CD4-positive, alpha-beta T cell treated with Interleukin-15 for 4 hours (primary cell): ENCODE measurements at places on chromosomes 5 and 9.
A peak's percentile ranks its signal among the peaks of the same experiment; 100 is the strongest.

- no peak for DNase-seq
Measured at GRCh38 chr9:115369322-115369957, 251.5 kb upstream of the TNC start.

- DNase-seq: no peak
Measured at GRCh38 chr9:106479679-106480078, 383.3 kb upstream of the ZNF462 start.

- peak; percentile 52 for DNase-seq
Measured at GRCh38 chr5:1312993-1313833, 18.3 kb upstream of the TERT start.

GRCh38 chr5:148623741-148624140 lies 30.6 kb downstream of the HTR4 start:
- no peak for DNase-seq

GRCh38 chr5:54835647-54836046 lies 149.7 kb downstream of the ESM1 start:
- no peak for DNase-seq

DNA sequence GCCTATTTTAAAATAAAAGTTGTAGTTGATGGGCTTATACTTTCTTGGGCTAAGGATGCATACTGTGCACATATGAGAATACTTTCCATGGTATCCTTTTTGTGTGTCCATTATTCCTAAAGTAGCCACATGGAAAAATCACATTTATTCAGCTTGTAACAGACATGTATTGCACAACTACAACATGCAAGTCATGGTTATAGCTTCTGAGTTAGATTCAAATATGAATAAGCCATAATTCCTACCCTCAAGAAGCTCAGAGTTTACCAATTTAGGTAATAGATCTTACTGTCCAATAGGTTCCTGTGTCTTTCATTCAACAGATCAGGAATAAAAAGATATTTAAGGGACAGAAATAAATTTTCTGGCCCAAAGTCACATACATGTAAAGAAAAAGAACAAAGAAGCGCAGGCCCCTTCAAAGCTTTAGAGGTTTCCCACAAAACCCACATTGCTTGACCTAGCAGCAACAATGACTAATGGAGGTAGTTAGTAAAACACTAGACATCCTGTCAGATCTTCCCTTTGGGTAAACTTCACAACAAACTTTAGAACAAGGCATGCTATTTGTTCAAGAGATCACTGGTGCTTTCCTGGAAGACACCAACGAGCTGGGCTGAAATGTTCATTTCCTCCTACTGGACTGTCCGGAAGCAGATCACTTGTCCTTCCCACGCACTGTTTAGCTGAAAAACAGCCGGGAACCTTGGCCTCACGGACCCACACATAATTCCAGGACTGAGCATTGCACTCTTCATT lies 78.4 kb upstream of the ITGA1 start:
- DNase-seq: peak; percentile 50

DNA sequence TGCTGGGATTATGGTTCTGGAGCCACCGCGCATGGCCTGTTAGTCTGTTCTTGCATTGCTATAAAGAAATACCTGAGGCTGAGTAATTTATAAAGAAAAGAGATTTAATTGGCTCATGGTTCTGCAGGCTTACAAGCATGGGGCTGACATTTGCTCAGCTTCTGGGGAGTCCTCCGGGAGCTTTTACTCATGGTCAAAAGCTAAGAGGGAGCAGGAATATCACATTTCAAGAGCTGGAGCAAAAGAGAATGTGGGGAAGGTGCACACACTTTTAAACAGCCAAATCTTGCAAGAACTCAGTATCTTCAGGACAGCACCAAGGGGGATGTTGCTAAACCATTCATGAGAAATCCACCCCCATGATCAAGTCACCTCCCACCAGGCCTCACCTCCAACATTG lies 12.1 kb downstream of the JAK2 start:
- DNase-seq: no peak

DNA sequence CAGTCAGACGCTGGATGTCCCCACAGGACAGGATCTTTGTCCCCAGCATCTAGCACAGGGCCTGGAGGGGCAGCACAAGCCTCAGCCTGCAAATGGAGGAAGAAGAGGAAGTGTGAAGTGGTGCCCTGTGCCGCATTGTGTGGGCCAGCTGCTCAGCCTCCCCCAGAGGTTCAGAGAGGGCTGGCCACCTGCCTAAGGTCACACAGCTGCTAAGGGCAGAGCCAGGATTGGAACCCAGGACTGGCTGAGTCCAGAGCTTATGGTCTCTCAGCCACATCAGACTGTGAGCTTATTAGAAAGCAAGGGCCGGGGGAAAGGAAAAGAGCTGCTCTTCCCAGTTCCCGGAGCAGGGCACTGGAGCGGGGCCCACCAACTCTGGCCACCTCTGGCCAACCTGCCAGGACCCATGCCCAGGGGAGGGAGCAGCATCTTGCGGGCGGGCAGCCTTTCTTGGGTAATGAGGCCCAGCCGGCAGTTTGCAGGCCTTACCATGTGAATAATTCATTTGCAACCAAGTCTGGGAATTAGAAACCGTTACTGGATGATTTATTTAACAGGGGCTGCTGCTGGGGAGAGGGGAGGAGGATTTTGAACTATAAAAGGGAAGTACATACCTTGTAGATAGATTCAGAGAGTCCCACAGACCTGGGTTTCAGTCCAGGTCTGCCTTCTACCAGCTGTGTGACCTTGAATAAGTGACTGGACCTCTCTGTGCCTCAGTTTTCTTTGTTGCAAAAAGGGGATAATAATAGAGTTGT lies 11.6 kb upstream of the CRB2 start:
- DNase-seq: no peak

DNA sequence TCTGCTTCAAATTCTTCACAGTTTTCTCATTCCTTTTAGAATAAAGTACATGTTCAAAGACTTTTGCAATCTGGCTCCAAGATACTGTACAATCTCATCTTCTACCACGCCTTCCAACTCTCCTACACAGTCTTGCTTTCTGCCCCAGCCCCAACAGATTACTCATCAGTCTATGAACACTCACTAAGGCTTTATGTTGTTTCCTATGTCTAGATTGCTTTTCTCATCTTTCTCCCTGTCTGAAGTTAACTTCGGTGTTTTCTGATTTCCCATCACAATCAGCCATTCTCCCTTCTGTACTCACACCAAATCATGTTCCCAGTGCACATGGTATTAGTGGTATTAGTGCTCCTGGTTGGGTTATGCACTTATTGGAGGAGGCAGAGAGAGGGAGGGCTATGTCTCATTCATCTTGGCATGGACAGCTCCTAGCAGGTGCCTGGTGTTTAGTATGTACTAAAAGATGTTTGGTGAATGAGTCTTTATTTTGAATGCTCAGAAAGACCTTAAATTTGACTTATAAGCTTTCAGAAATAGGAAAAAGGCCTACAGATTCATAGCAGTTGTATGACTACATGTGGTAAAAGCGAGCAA lies 44.0 kb upstream of the ZNF608 start:
- DNase-seq: no peak

DNA sequence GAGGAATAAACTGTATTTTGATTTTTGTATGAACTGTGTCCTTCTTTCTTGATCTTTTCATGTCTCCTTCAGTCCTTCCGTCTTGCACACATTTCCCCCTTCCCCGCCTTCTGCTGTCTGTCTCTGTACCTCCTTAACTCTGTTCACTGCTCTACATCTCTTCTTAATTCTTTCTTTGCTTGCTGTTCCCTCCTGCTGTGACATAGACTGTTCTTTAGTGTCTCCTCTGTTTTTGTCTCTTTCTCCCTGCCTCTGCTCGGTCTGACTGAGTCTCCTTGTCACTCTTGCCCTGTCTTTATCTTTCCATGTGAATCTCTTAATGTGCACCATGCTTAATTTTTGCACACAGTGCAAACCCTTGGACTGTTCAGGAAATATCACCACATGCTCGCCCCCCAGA lies 113.0 kb downstream of the TRIM32 start:
- no peak for DNase-seq

DNA sequence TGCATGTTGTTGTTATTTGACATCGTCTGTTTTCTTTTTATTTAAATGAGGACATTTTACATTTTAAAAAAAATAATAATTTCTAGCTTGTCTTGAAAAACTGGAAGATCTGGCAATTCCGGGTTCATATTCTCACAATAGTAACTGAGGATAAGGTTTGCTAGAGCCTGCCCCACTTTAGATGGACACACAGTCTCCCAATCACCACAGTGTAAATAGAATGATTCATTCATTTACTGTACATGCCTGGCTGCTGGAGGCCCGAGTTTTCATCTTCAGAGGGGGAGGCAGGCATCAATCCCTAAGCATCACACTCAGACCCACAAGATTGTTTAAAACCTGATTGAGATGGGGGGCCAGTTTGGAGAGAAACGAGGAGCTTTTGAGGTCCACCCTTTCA lies 2039.7 kb upstream of the WWC1 start:
- DNase-seq: no peak

DNA sequence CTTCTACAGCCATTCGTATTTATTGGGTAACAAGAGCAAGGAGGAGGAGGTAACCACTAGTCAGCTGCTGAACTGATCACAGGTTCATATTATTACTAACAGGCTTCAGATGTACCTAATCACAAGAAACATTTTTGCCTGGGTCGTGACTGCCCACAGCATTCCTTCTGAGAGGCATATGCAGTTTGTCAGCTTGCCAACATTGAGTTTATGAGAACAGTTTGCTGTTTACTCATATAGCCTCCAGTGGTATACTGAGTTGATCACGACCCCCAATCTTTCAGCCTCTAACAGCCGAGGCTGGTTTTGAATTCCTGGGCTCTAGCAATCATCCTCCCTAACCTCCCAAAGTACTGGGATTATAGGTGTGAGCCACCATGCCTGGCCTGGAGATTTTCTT lies 693.6 kb downstream of the TLE1 start:
- DNase-seq: no peak

DNA sequence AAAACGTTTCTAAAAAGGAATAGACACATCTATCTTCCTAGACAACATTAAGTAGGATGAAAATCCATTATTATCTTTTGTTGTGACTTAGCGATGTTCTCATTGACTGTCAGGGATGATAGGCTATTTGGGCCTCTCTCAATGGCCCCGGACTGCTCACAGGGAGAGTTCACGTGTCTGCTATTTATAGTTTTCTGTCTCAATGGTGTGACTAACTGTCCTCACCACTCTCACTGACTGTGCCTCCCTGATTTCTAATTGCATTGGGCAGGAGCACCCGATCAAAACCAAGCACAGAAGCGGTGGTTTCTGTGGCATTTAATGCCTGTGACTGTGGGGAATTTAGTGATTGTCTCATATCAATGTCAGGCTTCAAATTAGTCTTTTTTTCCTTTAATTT lies 286.7 kb upstream of the KLF9 start:
- no peak for DNase-seq

DNA sequence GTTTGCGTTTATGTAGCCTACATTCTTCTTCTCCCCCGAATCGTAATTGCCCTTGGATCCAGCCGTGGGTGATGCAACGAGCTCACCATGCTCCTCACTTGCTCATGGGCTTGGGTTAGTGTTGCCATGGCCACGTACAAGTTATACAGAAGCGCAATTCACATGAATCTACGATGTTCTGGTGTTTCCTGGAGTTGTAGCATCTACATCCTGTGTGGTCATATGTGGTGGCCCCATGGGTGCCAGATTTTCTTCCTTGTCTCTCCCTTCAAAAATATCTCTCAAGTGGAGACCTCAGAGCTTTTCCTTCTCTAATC lies 115.3 kb downstream of the TLE4 start:
- DNase-seq: peak; percentile 46

GRCh38 chr9:72635197-72635596 lies 113.8 kb downstream of the TMC1 start:
- DNase-seq: peak; percentile 10

- DNase-seq: no peak
Measured at GRCh38 chr5:12985142-12985541, 959.3 kb downstream of the DNAH5 start.

- peak; percentile 4 for DNase-seq
Measured at GRCh38 chr9:6955251-6955921, 197.6 kb downstream of the KDM4C start.

DNA sequence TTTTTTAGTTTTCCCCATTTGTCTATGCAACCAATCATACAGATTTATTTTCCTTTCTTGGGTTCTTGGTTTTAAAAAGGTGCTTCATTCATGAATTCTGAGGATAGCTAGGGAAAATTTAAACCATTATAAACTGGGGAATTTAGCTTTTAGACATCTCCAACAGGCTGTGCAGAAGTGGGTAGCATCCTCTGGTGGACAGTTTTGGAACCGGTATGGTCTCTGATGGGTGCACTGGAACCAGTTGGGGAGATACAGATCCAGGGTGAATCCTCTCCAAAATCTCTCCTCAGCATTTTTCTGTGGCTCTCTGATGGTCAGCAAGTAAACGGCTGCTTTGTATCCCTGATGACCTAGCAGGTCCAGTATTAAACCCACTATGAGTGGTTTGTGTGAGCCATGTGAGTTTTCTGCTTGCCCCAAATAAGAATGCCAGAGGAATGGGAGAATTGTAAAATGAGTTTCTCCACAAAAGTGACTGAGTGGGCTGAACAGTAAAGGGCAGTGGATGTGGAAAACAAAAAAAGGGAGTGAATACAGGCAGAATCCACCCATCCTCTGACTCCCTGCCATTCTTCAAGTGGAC lies 9.1 kb upstream of the DNAJC25 start:
- no peak for DNase-seq

DNA sequence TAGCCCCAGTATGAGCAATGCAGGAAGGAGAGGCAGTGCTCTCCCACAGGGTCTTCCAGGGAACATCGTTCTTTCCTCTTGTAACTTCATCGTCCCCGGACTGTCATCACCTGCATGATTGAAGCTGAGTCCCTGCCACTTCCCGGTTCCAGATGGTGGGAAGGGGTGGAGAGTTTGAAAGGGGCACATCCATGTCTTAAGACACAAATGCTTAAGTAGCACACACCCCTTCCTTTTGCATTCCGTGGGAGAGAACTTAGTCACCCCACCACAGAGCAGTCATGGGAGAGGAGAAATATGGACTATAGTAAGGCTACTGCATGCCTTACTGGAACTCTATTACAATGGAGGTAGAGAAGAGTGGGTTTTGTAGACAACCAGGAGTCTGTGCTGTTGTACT lies 165.3 kb upstream of the GAS1 start:
- no peak for DNase-seq

GRCh38 chr9:123568691-123569688 lies 213.0 kb downstream of the CRB2 start:
- DNase-seq: no peak

GRCh38 chr9:33116860-33117259 lies 40.4 kb upstream of the SMU1 start:
- DNase-seq: no peak

DNA sequence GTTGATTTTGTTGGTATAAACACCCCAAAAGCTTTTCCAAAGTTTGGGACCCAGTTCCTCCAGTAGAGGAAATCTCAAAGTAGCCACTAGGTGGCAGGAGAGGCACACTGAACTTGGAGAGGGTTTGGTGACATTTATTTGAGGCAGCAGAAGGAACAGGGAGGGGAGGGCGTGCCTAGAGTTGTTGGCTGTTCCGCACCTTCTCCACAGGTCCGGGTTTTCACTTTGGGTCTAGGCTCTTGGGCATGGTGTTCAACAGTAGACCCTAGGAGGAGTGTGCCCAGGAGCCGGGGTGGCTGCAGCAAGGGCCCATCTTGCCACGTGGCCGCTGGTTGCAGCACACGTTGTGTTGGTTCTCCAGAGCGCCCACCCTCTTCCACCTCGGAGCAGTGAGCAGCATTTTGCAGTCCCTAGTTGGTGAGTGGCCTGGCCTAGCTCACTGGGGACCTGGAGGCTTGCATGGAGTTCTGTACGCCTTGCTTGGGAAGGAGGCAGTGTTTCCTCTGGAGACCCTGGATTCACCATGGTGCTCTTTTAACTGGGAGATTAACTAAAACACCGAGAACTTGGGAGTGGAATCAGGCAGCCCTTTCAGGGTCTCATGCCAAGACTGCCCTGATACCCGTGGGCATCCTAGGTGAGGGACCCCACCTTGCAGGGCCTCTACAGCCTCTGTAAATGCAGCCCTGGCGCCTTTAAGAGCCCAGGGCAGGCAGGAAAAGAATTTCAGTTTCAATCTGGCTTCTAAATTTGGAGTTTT lies 28.2 kb downstream of the PTPA start:
- DNase-seq: peak; percentile 85
